GDM1 (cell line): ENCODE measurements at places on chromosomes 16 and 17.

- no peak for DNase-seq
These were observed 32.0 kb downstream of the SMPD3 start for GRCh38 chr16:68416057-68417046.

DNA sequence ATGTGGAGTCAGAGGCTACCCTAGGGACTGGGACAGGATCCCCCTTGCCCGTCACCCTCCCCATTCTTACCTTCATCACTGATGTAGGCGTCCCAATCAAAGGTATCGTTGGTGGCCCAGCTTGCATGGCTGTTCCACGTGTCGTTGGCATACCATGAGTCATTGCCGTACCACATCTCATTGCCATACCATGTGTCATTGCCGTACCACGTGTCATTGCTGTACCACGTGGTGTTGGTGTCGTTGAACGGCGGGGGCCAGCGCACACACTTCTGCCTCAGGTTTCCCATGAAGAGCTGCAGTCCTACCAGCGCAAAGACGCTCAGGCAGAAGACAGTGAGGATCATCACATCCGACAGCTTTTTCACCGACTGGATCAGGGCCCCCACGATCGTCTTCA lies 4.8 kb downstream of the SCN4A start:
- no peak for DNase-seq

DNA sequence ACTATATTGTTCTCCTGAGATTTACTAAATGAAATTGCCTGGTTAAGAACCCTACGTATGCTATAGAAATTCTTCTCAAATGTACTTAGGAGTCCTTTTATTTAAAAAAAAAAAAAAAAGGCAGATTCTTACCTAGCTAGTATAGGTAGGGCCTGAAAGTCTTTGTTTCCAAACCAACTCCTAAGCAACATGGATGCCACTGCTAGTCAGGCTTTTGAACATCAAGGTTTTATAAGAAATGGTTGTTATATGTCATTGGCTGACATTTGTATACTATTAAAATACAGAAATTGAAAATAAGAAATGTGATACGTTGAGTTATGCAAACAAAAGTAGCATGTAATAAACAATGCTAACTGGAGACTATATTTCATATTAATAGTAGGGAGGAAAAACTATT lies 1.2 kb downstream of the EVI2A start:
- no peak for DNase-seq

DNA sequence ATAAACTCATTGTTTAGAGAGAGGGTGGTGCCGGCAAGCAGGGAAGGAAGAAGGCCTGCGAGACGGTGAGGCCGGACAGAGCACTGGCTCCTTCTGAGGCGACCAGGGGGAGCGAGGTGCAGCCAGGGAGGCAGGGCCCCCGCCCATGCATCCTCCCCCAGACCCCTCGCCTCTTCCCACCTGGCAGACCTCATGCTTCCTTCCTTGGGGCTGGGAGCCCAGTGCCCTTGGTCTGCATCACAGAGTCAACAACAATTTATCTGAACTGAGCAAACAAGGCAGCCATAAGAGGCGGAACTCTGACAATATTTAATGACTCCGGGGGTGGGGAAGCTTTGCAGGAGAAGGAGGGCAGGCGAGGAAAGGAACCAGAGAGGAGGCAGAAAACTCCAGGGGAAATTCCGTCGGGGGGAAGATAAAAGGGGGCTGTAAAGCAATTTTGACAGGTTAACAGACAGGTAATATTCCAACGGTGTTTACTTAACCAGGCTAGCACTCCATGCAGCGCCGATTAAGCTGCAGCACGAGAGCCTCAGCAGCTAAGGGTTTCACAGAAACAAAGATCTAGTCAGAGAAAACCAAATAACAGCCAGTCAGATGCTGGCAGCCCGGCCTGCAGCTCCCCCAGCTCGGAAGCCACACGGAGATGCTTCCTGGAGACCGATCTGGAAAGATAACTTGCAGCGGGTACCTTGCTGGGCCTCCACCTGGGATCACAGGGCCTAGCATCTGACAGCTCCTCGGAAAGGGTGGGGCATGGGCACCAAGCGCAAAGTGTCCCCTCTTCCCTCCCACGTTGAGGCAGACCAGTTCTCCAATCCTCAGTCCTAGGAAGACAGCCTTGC lies 398.2 kb downstream of the SOX9 start:
- DNase-seq: no peak

- DNase-seq: no peak
These were observed 39.5 kb downstream of the MRC2 start for GRCh38 chr17:62666801-62667591.

GRCh38 chr16:17296431-17296830 lies 174.3 kb downstream of the XYLT1 start:
- DNase-seq: no peak

DNA sequence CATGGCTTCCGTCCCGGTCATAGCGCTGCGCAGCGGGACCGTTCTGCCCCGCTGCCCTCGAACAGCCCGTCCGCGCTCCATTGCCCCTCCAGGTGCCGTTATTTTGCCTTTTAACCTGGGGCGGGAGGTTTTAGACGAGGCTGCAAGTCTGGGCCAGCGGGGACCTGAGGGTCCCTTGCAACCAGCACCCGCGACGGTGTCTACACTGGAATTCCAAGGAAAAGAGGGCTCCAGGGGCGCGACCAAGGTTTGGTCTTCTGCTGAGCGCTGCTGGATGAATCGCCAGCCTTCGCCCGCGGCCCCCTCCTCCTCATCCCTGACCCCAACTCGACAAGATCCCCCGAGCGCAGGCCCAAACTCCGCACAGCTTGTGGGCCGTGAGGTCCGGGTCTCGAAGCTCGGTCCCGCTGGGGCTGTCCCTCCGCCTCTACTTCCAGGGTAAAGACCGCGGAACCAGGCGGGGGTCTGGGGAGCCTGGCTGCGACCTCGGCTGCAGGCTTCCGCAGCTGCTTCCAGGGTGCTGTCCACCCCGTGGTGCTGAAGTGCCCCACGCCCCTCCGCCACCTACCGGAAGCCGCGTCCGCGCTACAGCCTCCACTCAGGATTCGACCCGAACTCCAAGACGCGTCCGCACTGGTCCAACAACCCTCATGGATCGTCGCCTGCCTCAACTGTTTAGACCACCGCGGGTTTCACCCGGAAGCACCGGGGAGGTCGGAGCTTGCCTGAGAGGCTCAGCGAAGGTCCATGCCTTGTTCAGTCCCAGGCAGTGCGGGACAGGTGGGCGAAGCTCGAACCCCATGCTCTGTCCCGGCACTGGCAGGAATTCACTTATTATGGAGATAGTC lies 10.1 kb upstream of the CA4 start:
- DNase-seq: no peak

DNA sequence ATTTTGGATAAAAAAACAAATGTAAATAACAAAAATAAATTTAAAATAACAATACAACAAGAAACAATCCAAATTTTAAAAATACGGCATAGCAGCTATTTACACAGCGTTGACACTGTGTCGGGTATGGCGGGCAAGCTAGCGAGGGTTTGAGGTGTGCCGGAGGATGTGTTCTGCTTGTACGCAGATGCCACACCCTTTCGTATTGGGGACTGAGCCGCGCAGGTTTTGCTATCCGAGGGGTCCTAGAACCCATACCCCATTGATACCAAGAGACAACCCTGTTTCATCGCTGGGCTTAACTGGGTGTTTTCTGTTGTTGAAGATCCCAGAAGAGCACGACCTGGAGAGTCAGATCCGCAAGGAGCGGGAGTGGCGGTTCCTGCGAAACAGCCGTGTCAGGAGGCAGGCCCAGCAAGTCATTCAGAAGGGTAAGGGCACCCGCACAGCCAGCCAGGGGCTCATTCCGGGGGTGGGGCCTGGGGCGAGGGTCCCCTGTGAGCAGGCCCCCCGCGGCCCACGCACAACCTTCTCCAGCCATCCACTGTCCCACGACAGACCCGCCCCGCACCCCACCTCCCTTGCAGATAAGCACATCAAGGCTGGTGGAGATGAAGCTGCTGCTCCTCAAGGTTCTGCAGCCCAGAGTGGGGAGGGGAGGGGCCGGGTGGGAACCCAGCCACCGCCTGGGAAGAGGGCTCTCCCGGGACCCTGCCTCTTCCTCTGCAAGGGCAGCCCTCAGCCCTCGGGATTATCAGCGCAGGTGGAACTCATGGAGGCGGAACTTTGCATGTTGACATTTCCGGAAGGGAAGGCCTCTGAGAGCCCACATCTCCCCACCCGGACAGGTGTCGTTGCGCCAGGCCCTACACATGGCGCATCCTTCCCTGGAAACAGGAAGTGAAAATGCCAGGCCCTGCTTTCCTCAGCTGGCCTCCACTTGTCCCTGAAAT lies 51.2 kb upstream of the CHMP6 start:
- DNase-seq: no peak

DNA sequence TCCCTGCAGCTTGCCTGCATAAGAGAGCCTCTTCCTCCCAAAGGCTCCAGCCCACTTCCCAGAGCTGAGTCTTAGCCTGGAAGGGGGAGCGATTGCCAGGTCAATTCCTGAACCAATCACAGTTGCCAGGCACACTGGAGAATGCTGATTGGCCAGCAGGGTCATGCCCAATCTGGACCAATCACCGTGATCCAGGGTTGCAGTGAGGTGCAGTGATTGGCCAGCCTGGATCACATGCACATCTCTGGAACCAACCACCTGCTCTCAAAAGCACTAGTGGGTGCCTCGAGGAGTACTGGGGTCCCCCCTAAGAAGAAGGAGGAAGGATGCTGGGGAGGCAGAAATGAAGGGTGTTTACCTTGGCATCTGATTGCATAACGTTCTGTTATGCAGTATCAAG lies 18.4 kb downstream of the NAGPA start:
- DNase-seq: no peak

- DNase-seq: no peak
These were observed 98.0 kb downstream of the CDK5R1 start for GRCh38 chr17:32584792-32585191.

GRCh38 chr17:74954665-74955421 lies 17.7 kb downstream of the HID1 start:
- no peak for DNase-seq

DNA sequence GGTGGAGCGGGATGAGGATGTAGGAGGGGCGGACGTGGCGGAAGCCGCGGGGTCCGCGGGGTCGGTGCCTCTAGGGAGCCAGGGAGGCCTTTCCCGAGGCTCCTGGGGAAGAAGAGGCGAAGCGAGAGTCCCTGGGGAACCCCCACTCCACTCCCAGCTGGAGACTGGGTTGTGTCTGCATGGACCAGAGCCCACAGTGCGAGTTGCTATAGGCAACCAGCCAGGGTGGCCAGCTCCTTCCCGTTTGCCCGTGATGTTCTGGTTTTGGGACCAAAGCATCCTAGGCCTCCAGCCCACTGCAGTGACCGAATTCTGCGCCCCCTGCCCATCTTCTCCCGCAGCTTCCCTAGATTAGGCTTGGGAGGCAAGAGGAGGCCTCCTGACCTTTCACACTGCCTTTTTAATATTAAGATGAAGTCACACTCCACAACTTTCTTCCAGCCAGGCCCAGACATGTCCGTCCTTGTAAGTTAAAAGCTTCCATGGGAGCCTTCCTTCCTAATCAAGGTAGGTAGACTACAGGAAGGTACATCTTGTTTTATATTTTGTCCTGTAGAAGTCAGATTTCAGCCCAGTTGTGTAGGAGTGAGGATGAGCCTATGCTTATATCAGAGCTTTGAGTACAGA lies 469 bp downstream of the AMZ2 start:
- no peak for DNase-seq

- DNase-seq: no peak
These were observed 19.5 kb downstream of the MAP1LC3B start for GRCh38 chr16:87411375-87412271.

DNA sequence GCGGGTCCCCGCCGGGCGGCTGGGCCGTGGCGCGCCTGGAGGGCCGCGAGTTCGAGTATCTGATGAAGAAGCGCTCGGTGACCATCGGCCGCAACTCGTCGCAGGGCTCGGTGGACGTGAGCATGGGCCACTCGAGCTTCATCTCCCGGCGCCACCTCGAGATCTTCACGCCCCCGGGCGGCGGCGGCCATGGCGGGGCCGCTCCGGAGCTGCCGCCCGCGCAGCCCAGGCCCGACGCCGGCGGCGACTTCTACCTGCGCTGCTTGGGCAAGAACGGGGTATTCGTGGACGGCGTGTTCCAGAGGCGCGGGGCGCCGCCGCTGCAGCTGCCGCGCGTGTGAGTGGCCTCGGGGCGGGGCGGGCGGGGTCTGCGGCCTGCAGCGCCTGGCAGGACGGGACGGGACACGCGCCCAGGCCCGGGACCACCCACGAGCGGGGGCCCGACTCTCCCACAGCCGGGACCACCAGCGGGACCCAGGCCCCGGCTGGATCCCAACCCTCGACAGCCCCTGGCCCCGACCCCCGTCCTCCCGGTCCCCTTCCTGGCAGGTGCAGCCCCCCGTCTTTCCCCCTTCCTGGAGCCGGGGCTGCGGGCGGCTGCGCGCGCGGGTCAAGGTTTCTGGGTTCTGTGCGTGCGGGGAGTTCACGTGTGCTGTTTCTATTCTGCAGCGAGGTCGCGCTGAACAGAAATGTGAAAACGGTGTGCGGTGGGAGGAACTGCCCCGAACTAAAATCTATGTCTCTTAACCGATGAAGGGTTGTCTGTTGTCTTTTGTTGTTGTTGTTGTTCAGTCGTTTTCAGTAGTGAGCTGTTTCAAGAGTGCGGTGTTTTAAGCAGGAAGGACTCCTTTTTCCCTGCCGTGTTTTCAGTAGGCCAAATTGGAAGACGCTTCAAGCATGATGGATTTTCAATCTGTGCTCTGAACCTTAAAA lies 705 bp downstream of the FOXK2 start:
- no peak for DNase-seq

DNA sequence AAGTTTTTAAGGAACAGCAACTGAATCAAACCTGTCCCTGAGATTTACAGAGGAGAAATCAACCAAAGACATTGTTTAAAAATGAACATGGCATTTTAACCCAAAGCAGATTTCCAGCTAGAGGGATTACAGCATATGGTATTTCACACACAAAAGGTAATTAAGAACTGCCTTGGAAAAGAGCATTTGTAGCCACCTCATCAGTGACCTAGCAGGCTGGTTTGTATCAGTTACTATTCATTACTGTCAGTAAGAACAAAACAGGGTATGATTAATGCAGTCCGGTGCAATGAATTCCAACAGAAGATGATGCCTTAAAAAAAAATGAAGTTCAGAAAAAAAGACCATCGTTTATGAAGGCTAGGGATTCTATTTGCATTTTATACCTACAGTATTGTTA lies 219.9 kb downstream of the CHD9NB start:
- no peak for DNase-seq

GRCh38 chr17:4142107-4142900 lies 526 bp downstream of the ZZEF1 start:
- no peak for DNase-seq

GRCh38 chr17:44004761-44005526 lies 522 bp downstream of the NAGS start:
- no peak for DNase-seq

- no peak for DNase-seq
These were observed 557.7 kb upstream of the CDH5 start for GRCh38 chr16:65808790-65809189.

DNA sequence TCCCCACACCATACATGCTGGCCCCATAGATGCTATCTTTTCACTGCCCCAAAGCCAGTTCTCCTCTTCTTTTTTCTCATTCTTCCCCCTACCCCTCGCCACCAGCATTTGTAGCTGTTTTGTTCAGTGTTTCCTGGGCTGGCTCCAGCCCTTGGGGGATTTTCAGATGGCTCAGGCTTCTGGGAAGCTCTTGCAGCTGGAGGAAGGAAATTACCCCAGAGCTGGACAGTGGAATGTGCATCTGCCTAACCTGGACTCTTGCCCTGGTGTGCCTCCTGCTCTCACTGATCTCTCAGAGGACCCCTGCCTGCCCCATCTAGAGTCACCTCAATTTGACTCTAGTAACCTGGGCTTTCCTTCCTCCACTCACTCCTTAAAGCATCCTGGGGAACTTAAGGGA lies 82.8 kb downstream of the MYH13 start:
- DNase-seq: no peak

- DNase-seq: no peak
These were observed 21.5 kb downstream of the SP2 start for GRCh38 chr17:47917581-47917980.
